ENCODE measurements at places on chromosomes 11 and 22.

- DNase-seq: peak; percentile 97
Observed at GRCh38 chr11:134068829-134069425, at the start of gene JAM3. JAM3 (plus strand) TSS chr11:134069072; CDS start chr11:134069084, 12 bp downstream.

DNA sequence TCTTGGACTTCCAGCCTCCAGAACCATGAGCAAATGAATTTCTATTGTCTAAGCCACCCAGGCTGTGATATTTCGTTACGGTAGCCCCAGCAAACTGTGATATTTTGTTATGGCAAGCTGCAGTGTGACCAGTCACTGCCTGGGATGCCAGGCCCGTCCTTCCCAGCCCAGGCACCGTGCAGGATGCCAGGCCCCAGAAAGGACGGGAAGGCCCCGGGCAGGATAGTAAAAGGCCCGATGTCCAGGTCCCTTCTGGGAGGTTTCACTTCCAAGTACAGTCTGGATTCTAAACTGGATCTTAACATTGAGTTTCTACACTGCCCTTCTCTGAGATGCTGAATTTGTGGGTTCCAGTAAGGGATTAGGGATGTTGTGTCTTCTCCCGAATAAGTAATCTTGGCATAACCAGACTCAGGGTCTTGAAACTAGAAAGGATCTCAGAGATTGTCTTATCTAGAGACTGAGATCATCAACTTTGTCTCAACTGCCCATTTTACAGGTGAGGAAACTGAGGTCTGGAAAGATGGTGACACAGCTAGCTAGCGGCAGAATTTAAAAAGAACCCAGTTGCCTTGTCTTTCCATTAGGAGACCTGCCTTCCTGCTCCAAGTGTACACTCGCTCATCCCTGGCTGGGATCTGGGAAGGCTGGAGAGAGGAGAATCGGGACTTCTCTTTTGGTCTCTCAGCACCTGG is 19.9 kb downstream of the RPUSD4 start:
- no peak for DNase-seq

GRCh38 chr11:28140689-28141455 is 32.7 kb downstream of the METTL15 start:
- no peak for DNase-seq

GRCh38 chr11:91800208-91800914 is 424.3 kb upstream of the FAT3 start:
- no peak for DNase-seq

GRCh38 chr22:20738394-20739089 is 35.4 kb upstream of the SERPIND1 start:
- no peak for DNase-seq

DNA sequence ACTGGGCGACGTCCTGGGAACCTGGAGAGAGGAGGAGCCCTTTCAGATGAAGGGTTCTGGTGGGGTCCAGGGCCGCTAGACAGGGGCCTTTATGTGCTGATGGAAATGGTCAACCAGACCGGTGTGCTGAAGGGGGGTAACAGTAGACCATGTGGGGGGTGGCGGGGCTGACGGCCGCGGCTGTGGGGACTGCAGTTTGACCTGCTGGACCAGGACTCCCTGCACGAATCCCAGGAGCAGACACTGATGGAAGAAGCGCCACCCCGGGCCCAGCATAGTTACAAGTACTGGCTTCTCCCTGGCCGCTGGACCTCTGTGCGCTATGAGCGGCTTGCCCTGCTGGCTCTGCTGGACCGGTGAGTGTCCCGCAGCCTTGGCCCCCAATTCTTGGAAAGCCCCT is 6.4 kb downstream of the PCNX3 start:
- DNase-seq: no peak

DNA sequence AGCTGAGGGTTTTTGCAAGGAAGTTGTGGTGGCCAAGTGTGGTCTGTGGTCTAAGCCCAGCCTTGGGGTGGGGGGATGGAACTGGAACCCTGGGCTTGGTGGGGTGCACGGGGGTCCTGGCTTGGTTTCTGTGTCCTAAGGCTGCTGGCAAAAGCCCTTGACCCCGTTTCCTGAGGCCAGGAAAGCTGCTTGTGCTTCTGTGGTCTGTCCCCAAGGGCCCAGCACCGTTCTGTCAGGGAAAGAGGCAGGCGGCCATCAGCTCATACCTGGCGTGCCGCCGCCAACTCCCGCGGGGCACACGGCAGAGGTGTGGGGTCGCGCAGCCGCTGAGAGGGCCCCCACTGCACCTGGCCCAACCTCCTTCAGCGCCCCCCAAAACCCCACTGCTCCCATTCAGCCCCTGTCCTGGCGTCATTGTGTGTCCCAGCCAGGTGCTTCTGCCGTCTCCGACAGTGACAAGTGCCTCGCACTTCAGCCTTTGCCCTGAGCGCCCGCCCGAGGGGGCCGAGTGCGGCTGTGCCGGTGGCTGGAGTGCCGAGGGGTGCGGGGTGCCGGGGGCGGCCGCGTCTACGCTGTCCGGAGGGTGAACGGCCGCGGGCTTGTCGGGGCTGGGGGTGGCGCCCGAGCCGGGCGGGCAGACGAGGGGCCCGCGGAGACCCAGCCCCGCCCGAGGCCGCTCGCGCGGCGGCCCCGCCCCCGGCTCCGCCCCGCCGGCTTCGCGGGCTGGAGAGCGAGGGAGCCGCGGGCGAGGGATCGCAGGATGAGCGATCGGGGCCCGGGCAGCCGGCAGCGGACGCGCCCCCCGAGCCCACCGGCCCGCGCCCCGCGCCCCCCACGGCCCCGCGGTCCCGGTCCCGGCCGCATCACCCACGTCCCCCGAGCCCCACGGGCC is at the start of gene CNIH2:
Gene CNIH2, plus strand, starts transcription at position 705 of the 892 bp plus-strand sequence. CDS start 282 bp downstream, outside the sequence.
- DNase-seq: peak; percentile 28

GRCh38 chr11:74162681-74163467 is 7.9 kb downstream of the C2CD3 start:
- no peak for DNase-seq

- DNase-seq: no peak
Observed at GRCh38 chr11:8102965-8103364, 22.0 kb downstream of the TUB start.

DNA sequence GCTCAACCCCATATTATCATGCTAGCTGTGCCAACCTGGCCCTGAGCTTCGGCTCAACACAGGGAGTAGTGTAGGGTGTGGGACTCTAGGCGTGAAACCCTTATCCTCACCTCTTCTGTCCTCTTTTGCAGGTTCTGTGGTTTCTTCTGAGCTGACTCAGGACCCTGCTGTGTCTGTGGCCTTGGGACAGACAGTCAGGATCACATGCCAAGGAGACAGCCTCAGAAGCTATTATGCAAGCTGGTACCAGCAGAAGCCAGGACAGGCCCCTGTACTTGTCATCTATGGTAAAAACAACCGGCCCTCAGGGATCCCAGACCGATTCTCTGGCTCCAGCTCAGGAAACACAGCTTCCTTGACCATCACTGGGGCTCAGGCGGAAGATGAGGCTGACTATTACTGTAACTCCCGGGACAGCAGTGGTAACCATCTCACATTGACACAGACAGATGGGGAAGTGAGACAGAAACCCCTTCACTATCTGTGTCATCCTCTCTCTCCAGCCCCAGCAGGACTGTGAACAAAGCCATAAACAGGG is 76.4 kb downstream of the GGTLC2 start:
- DNase-seq: no peak

- no peak for DNase-seq
Observed at GRCh38 chr11:78943841-78944240, 369.2 kb upstream of the NARS2 start.

DNA sequence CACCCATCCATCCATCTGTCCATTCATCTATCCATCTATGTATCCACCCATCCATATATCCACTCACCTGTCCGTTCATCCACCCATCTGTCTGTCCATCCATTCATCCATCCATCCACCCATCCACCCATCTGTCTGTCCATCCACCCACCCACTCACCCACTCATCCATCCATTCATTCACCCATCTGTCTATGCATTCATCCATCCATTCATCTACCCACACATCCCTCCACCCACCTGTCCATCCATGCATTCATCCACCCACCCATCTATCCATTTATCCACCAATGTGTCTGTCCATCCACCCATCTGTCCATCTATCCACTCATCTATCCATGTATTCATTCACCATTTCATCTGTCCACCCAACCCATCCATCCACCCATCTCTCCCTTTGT is 33.3 kb downstream of the NADSYN1 start:
- no peak for DNase-seq

GRCh38 chr22:44357966-44358465 is 45.3 kb upstream of the SHISAL1 start:
- no peak for DNase-seq

GRCh38 chr22:49884503-49885260 is 31.0 kb downstream of the ZBED4 start:
- DNase-seq: no peak

GRCh38 chr11:60851327-60852104 is 4.2 kb downstream of the PTGDR2 start:
- no peak for DNase-seq

DNA sequence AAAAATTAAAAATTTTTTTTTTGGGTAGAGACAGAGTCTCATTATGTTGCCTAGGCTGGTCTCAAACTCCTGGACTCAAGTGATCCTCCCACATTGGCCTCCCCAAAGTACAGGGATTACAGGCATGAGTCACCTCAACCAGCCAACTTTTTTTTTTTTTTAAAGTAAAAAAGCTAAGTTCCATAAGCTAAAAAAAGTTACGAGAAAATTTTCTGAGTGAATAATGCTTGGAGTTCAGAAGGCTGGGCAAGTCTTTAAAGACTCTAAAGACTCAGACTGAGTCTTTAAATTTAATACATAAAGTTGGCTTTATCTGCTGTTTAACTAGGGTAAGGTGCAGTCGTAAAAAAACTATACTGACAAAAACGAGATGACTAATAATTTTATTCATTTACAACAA is 5.6 kb downstream of the DDX6 start:
- no peak for DNase-seq

DNA sequence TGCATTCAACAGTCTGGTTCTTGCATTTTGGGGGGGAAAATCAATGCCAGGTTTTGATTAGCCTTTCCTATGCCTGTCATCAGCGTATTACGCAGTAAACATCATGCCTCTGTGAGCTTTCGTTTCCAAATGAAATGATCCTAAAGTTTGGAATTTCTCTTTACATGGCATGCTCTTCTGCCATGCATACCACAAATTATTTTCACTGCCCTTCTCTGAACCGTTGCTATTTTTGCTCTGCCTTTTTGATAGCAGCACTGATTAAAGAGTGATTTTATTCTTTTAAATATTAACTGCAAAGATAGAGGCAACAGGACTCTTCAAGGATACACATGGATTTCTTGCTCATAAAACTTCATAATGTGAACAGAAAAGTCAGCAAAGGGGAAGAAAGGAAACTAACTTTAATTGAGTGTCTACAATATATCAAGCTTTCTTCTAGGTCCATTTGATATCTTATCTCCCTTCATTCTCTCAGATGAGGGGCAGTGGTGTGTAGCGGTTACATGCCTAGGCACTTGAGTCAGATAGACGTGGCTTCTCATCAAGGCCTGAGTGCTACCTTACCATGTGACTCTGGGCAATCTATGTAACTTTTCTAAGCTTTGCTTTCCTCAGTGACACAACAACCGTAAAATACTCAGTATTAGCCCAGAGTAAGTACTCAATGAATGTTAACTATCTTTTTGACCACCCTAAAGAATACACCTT is 25.0 kb upstream of the FZD4 start:
- DNase-seq: no peak

DNA sequence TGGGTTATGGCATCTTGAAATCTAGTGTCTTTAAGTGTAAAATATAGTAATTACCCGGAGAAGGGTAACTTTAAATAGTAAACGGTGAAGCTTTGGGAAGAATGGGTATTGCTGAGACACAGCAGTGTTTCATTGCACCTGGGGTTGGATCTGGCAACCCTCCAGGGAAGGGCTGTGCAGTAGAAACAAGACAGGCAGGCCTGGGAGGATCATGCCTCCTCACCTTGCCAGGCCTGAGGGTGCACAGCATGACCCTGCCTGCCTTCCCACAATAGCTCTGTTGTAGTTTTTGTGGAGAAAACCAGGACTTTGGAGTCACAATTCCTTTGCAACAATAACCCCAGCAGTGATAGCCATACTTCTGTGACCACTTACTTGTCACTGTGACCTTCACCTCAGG is 64.6 kb upstream of the ADSL start:
- peak; percentile 82 for DNase-seq

GRCh38 chr11:68528630-68529029 is 68.1 kb downstream of the PPP6R3 start:
- no peak for DNase-seq

- DNase-seq: no peak
Observed at GRCh38 chr11:120173019-120173705, 35.2 kb upstream of the TRIM29 start.

DNA sequence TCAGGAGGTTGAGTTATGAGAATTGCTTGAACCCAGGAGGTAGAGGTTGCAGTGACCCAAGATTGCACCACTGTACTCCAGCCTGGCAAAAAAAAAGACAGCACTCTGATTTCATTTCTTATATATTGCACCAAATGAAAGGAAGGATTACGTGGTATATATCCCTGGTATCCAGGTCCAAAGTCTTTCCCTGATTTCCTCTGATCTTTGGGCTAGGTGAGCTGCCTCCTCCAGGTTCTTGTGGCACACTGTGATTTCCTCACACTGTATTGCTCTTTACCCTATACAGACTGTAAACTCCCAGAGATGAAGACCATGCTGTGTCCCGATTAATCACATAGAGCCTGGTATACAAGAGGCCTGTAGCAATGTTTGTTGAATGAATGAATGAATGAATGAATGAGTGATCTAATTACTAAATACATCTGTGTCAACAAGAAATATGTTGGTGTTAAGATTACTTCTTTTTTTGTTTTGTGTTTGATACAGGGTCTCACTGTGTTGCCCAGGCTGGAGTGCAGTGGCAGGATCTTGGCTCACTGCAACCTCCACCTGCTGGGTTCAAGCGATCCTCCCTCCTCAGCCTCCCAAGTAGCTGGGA is 9.3 kb upstream of the POLD3 start:
- DNase-seq: no peak

DNA sequence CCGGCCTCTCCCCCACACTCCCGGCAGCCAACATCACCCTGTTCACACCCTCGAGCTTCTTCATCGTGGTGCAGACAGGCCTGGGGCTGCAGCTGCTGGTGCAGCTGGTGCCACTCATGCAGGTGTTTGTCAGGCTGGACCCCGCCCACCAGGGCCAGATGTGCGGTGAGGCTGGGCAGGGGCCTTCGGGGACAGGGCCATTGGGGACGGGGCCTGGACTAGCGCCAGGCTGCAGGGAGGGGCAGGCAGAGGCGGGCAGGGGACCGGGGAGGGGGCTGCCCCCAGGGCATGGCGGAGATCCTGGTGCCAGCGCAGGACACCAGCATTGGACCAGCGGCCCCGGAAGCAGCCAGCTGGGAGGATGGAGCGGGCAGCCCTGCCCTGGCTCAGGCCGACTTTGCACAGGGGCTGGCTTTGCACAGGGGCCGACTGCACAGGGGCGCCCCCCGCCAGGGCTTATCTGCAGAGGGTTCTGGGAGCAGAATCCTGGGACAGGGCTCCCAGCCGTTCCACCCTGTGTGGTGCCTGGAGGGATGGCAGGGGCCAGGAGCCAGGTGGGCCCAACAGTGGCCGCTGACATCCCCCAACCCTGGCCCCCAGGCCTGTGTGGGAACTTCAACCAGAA is 8.6 kb downstream of the MUC5B start:
- peak; percentile 25 for DNase-seq

GRCh38 chr11:14908214-14908880 is 16.3 kb upstream of the CYP2R1 start:
- DNase-seq: peak; percentile 77
